ENCODE measurements at places on chromosomes 4 and X. TPM values are rescaled to one million over a fixed set of nuclear protein-coding genes. Genes with fewer than 3 reads are reported as not detected.

ARHGEF38 gene
- total RNA-seq, result not detected

SPATA4 gene
- total RNA-seq, result 0.32 TPM

LRAT gene
- not detected for total RNA-seq

PNCK gene
- total RNA-seq, result 8.1 TPM

STS gene
- 4.3 TPM for total RNA-seq

CFAP99 gene
- total RNA-seq, result not detected

HTN3 gene
- total RNA-seq, result not detected

SUPT20HL1 gene
- total RNA-seq, result not detected

CD38 gene
- 2.5 TPM for total RNA-seq

PNMA5 gene
- not detected for total RNA-seq

SMIM43 gene
- not detected for total RNA-seq

SLITRK4 gene
- total RNA-seq, result 0.38 TPM

DCK gene
- total RNA-seq, result 6.4 TPM

ACOX3 gene
- 22.5 TPM for total RNA-seq

LIMCH1 gene
- total RNA-seq, result 272 TPM

USP26 gene
- total RNA-seq, result not detected

PTPN13 gene
- 3.1 TPM for total RNA-seq

SSX3 gene
- not detected for total RNA-seq

WAS gene
- total RNA-seq, result 4.0 TPM

CSAG1 gene
- total RNA-seq, result not detected
